ENCODE measurements at places on chromosomes 16 and 17.

DNA sequence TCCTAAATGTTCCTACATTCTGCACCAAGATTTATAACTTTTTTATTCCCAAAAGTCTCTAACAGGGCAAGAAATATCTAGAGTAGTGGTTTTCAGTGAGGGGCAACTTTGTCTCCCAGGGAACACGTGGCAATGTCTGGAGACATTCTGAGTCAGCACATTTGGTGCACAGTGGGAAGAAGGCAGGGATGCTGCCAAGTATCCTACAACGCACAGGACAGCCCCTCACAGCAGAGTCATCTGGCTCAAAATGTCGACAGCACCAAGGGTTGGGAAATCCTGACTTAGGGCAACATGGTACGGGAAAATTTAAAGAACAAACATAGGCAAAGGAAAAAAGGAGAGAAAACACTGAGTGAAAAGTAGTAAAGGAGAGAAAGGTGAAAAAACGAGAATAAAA lies 61.8 kb downstream of the SMG6 start:
- peak; percentile 61 for DNase-seq

DNA sequence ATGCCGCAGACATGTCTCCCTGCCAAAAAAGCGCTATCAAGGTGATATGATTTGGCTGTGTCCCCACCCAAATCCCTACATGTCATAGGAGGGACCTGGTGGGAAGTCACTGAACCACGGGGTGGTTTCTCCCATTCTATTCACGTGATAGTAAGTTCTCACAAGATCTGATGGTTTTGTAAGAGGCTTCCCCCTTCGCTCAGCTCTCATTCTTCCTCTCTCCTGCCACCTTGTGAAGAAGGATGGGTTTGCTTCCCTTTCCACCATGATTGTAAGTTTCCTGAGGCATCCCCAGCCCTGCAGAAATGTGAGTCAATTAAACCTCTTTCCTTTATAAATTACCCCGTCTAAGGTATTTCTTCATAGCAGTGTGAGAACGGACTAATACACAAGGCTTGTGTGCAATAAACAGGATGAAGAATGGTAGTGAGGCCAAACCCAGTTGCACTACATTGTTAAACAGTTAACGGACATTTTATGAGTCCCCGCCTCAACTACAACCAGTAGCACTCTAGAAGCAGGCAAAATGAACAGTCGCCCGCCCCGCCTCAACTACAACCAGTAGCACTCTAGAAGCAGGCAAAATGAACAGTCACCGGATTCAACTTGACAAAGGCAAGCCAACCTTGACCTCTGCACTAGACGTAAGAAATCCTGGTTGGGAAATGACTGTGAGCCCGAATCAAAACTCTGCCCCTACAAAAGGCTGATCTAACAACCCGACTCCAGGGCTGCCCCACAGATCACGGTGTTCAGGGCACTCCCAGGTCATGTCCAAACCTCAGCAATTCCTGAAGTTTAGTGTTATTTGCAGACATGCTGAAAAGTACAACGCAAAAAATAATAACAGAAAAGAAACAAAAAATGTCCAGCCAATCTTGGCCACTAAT lies 26.3 kb downstream of the VPS53 start:
- peak; percentile 47 for DNase-seq

DNA sequence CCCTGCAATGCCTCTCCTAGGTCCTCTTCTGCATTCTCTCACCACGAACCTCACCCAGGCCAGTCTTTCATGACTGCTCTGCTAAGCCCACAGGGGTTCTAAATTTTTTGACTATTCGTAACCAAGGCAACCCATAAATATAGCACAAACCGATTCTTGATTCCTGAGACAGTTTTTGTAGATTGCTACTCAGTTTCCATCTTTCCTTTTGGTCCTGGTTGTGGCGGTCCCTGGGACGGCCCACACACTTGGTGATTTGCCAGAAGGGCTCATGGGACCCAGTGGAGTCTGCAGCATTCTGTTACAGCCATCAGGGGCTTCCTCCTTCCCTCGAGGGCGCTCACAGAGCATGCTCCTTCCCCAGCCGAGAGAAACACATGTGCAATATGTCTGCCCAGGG lies 23.4 kb upstream of the MGAT5B start:
- peak; percentile 7 for DNase-seq

DNA sequence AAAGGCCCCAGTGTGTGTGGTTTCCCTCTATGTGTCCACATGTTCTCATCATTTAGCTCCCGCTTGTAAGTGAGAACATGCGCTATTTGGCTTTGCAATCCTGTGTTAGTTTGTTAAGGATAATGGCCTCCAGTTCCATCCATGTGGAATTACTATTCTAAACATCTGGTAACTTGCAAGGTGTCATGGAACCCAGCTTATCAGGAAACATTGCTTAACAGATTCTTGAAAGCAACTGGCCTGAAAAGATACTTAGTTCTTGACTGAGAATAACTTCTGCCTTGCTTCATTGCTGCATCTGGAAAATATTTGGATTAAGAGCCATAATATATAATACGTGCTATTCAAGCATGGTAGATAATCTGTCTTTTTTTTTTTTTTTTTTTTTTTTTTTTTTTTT lies 27.8 kb downstream of the PAFAH1B1 start:
- no peak for DNase-seq

- no peak for DNase-seq
Observed at GRCh38 chr16:72940886-72941285, 107.0 kb downstream of the ZFHX3 start.

- DNase-seq, result peak; percentile 62
Observed at GRCh38 chr17:9472541-9472940, 103.1 kb downstream of the STX8 start.

GRCh38 chr17:6908807-6909206 lies 77.3 kb upstream of the TEKT1 start:
- no peak for DNase-seq

- peak; percentile 25 for DNase-seq
Observed at GRCh38 chr17:47277921-47278320, 24.3 kb downstream of the ITGB3 start.

Data from EH (cell line).